Kidney glomerular epithelial cell (primary cell): ENCODE measurements at places on chromosomes 1 and 21.

GRCh38 chr1:27001570-27002360 lies 8.3 kb downstream of the TRNP1 start:
- peak; percentile 89 for DNase-seq

DNA sequence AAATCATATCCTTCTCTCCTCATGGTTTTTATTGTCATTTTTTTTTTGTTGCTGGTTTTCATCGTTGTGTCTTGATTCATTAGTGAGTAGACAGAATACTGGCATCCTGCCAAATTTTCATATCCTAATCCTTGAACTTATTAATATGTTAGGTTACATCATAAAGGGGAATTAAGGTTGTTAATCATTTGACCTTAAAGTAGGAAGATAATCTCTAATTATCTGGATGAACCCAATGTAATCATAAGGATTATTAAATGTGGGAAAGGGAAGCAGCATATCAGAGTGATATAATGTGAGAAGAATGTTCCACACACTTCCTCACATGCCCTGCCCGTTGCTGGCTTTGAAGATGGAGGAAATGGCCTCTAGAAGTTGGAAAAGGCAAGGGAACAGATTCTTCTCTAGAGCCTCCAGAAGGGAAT lies 299.7 kb downstream of the HMCN1 start:
- DNase-seq, result no peak

GRCh38 chr1:54008876-54009275 lies 9.1 kb downstream of the LDLRAD1 start:
- no peak for DNase-seq

GRCh38 chr1:240792915-240793529 lies 181.1 kb upstream of the GREM2 start:
- no peak for DNase-seq

- peak; percentile 96 for DNase-seq
These were observed 167.6 kb downstream of the RHOU start for GRCh38 chr1:228902781-228903433.

- no peak for DNase-seq
These were observed 9.9 kb downstream of the TCHHL1 start for GRCh38 chr1:152078831-152079441.

DNA sequence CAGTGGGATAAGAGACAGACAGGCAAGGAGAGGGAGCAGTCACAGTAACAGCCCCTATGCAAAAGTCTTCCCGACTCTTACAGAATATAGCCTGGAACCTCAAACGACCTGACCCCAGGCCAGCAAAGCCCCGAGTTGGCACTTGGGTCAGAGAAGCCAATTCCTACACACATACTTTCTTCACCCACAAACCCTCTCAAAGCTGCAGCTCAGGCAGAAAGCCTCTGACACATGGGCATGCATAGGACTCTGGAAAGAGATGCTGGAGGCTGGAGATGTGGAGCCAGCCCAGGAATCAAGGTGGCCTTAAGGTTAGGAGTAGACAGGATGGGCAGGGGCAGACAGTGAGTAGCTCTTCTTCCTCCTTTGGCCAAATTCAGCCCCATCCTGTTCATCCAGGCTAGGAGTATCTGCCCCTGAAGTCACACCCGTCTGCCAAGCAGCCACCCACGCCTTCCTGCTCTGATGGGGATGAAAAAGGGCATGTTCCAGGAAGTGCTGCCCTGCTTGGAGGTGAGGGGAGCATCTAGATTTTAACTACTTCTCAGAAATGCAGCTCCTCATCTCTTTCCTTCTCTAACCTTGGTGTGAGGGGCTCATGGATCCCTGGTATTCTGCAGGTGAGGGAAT lies 7.8 kb downstream of the SLC41A1 start:
- DNase-seq, result no peak

DNA sequence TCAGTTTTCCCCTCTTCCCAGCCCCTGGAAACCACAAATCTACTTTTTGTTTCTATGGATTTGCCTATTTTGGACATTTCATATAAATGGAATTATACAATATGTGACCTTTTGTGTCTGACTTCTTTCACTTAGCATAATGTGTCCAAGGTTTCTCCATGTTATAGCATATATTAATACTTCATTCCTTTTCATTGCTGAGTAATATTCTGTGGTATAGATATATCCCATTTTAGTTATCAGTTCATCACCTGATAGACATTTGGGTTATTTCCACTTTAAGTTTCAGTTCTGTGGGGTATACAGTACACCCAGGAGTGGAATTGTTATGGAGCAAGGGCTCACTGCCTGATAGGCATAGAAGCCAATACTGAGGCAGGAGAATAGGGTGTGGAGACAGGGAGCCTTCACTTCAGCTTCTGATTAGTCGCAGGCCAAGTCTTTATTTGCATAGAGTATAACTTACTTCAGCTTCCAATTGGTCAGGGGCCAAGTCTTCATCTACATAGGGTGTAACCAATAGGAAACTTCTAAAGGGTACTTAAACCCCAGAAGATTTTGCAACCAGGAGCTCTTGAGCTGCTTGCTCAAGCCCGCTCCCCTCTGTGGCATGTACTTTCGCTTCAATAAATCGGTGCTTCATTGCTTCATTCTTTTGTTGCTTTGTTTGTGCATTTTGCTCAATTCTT lies 8.3 kb upstream of the NVL start:
- no peak for DNase-seq

DNA sequence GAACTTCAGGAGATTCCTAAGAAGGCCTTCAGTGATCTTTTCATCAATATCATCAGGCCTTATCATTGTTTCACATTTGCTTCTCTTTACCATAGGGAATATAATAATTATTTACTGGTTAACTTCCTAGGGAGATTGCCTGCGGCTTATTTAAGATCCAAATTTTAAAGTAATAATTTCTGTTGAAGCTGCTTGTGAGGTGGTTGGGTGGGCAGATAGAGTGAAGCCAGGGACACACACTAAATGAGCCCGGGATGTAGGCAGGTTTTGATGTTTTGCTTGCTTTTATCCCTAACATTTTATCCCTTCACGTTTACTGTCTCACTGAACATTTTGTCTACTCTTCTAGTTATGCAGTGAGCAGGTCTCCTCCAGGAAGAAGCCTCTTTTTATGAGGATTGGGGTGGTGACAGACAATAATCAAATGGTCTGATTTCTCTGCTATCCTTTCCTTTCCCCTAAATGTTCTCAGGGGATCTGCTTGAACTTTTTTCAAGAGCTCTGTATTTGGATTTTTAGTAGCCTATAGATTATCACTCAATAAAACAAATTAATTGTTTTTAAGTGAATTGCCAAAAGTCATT lies 164.7 kb downstream of the RUNX1 start:
- DNase-seq, result peak; percentile 5

DNA sequence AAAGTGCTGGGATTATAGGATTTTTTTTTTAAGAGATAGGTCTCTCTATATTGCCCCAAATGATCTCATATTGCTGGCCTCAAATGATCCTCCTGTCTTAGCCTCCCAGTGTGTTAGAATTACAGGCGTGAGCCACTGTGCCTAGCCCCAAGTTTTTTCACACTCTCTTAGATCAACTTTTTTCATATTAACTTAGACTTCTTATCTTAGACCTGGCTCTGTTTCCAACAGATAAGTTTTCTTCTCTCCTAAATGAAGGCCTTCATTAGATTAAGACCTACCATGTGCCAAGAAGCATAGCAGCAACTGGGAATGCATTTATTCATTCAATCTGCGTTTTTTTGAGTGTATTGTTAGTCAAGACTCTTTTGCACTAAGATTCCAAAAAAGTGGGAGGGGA lies 20.2 kb upstream of the HTR1D start:
- DNase-seq, result no peak

DNA sequence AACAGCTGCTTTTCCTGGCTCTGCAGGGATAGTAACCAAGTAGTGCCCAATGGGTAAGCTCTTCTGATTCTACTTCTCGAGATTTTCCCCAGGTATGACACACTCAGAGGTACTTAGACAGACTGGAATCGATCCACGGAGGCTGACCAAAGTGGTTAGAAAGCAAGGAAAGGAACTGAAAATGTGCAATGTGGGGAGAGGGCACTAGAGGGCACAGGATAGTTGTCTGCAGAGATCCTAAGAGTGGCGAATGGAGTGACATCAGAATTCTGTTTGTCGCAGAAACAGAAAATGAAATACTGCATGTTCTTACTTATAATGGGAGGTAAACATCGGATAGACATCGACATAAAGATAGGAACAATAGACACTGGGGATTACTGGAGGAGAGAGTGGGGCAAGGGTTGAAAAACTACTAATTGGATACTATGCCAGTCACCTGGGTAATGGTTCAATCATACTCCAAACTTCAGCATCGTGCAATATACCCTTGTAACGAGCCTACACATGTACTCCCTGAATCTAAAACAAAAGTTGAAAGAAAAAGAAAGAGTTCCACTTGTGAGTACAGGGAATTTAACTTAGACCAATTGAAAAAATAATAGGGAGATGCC lies 23.3 kb downstream of the CYP2J2 start:
- DNase-seq, result peak; percentile 8

DNA sequence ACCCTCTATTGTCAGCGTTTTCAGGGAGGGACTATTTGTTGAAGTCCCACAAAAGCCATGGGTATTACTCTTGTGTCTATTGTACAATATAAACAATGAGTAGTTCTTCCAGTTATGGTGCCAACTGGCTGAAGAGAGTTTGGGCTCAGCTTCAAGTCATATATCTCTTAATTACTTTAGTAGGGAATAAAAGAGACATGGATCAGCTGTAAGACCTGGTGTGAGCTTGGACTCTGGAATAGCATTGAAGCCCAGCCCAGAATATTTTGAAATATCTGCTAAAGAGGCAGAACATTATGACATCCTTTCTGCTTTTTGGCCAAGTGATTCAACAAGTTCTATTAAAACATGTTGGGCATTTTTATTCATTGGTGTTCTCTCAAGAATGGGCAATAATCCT lies 224.9 kb downstream of the BACH1 start:
- DNase-seq, result no peak
